Mesothelial cell of epicardium (in vitro differentiated cells): ENCODE measurements at places on chromosomes 2 and 18.

DNA sequence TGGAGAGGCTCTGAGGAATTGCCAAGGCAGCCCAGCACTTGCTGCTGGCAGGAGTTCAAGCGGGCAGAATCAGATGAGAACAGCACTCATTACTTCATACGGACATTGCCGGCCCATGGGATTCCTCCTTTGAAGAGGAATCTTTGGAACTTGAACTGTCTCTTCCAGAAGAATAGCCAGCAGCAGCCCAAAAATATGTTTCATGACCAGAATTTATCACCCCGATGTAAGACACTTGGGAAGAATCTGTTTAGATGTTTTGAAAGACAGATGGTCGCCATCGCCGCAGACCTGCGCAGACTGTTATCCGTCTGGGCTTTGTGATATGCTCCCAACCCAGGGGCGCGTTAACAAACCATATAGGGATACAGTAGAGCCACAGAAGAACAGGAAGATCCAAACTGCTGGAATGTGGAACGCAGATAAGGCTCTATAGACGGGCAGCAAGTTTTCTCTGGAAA is 3.7 kb upstream of the ADI1 start:
- DNase-seq: no peak

DNA sequence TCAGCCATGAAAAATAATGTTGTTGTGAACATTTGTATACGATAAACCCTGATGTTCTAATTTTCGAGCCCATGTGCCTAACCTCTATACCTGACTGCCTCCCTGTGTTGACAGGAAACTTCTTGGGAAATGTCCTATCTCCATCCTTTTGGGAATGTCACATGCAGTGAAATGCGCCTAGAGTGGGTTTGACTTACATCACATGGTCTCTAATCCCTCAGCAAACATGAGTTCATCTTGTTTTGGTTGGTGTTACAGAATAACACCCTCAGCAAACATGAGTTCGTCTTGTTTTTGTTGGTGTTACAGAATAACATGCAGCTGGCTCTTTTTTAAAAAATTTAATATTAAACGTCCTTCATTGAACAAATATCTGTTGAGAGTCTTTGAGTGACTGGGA is 4.3 kb upstream of the UGT1A6 start:
- no peak for DNase-seq

DNA sequence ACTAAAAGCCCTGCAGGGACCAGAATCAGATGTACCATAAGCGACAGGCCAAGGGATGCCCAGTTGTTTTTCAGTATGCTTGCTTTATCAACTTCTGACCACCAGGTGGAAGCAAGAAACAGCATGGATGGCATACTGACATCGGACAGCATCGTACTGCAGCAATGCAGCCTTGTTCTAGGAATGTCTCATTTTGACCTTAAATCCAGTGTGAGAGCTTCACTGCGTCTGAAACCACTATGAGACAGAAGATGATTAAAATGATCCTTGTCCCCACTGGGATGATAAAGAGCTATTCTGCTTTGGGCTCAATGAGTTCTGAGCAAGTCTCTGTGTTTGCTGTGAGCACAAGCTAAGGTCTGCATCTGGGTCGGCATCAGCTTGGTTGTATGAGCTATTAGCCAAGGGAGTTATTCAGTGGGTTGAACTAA is 54.3 kb downstream of the CDK15 start:
- DNase-seq: no peak

DNA sequence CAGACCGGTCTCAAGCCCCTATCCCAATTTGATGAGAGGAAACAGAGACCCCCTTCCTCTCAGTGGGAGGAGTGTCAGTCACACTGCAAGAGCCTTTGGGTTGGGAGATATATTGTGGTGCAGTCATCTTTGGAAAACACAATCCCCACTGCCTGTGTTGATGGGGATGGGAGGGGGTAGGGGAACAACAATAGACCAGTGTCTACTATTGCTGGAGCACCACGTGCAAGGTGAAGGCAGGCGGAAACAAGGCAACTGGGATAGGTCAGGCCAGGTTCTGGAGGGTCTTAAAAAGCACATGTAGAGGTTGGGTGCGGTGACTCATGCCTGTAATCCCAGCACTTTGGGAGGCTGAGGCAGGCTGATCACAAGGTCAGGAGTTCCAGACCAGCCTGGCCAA is 127.9 kb downstream of the ZFP36L2 start:
- no peak for DNase-seq

- no peak for DNase-seq
Observed at GRCh38 chr2:219459460-219460311, 25.0 kb downstream of the SPEG start.

DNA sequence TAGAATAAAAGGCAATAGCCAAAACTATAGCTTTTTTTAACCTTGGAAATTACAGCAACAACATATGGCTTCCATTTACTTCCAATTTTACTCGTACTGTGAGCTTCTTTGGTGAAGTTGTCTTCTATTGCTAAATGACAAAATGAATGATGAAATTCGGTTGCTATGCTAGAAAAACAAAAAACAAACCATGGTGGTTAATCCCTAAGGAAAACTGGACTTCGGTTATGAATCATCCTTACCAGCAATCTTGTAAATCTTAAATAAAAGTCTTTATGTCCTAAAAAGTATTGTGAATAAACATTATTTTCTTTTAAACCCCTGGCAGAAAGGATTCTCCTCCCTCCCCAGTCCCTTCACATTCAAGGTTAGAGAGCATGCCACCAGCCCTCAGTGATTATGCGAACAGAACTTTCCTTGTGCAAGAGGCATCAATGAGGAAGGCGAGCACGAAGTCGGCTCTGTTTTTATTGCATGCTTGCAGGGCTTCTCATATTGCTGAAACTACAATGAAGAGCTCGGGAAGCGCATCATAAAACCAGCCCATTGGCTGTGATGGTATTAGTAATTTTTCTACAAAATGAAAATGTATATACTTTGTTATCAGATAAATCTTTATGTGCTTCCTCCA is 62.9 kb downstream of the ZNF521 start:
- no peak for DNase-seq

- no peak for DNase-seq
Observed at GRCh38 chr2:190678444-190679162, 29.7 kb downstream of the NAB1 start.

GRCh38 chr18:10519999-10520935 is 5.6 kb upstream of the NAPG start:
- DNase-seq: peak; percentile 54

- no peak for DNase-seq
Observed at GRCh38 chr2:69797836-69798289, 31.6 kb upstream of the GMCL1 start.

- peak; percentile 47 for DNase-seq
Observed at GRCh38 chr18:76496194-76496890, 1.3 kb upstream of the ZNF516 start.

DNA sequence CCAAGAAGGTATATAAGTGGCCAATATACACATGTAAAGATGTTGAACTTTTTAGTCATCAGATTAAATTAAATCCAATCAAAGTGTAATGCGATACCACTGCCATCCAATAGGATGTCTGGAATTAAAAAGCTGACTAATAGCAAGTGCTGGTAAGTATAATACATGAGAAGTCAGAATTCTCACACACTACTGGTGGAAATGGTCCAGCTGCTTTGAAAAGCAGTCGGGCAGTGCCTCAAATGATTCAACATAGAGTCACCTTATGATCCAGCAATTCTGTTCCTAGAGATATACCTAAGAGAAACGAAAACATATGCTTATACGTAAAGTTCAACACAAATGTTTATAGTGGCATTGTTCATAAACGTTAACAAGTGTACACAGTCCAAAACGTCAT is 124.1 kb upstream of the MYT1L start:
- DNase-seq: no peak

DNA sequence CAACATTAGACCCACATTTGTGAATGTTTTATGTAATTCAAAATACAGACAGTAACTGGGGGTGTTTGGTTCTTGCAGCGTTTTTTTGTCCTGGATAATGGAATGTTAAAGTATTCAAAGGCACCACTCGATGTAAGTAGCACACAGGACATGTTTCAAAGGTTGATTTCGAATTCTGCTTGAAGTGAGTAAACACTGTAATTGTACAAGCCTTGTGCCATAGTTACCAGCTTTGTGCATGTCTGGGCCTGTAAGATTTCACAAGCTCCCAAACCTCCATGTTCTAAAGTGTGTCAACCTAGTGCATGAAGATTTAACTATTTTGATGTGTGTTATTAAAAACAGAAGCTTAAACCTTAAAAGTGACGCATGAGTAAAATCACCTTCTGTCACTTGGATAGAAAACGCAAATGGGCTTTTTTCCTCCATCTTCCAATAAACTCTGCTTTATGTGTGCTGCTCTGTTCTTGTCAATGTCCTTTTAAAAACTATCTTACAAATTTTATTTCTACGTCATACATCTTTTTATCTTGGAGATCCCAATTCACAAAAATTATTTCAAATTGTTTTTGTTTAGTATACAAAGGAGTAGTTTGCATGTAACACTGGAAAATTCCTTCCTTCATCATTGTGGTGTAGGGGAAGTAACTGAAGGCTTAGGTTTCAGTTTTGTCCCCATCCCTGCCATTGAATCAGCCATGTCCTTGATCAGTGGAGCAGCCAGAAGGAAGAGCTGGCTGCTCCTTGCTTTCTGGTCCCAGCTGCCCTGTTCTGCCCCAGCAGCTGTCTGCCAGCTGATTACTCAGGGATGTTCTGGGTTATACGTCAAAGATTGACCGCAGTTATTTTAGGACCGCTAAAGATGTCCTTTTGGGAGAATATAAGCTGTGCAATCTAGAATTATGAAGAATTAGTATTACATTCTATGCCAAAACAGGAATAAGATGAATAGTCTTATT is 119.2 kb downstream of the PRKRA start:
- DNase-seq: no peak

GRCh38 chr2:205865905-205866441 is 183.7 kb downstream of the NRP2 start:
- DNase-seq: no peak

DNA sequence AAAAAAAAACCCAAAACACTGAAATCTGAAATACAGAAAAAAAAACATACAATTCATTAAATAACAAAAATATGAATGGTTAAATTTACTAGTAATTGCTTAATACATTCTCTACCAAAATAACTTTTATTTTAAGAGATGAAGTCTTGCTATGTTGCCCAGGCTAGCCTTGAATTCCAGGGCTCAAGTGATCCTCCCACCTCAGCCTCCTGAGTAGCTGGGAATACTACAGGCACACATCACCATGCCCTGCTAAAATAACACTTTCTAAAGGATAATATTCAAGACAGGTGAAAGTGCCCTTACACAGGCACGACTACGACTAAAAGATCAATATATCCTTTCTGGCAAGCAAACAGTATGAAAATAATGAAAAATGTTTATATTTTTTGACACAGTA is 9.5 kb downstream of the USP34 start:
- DNase-seq: no peak

DNA sequence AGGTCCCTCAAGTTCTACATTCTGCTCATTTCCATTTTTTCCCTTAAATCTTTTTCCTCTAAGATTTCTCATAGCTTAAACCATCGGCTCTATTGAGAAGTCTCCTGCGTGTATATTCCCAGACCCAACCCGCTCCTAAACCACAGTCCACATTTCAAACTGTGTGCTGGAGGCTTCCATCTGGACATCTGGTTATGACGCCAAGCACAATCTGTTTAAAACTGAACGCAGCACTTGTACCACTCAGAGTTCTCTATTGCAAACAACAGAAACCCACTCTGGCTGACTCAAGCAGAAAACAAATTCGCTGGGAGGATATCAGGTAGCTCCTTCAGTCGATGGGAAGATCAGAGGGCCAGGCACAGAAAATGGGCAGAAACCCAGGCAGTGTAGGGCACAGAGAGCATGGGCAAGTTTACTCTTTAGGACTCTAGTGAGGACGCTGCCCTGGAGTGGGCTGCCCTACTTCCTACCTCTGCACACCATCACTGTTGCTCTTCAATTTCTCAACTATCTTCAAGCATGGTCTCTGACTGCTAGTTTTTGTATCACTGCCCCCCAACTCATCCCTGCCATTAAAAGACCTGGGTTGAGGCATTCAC is 5.6 kb upstream of the EML4 start:
- DNase-seq: no peak

GRCh38 chr2:188196343-188197008 is 95.2 kb upstream of the GULP1 start:
- no peak for DNase-seq

DNA sequence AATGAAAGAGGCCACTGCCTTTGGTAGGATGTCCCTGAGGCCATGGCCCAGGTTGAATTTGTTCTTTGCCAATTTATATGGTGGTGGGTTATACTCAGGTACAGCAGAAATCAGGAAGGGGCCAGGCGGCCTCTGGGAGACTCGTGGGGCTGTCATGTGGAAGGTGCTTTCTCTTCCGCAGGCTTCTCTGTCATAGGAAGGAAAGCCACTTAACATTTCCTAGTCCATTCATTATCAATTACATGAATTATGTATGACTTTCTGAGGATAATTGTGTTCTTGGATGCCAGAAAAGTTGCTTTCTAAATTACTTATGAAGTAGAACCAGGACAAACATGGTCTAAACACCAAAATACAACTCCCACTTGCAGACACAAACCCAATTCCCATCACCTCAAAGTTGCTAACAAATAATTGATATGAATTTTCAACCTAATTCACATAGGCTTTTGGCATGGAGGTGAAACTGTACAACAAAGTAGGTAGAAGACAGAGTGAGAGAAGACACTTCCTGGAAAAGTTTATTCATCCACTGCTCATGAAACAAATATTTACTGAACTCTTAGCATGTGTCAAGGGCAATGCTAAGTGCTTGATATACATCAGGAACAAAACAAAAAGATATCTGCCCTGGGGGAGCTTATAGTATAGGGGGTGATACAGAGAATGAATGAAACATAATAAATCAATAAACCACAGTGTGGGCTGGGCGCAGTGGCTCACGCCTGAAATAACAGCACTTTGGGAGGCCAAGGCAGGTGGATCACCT is 50.5 kb upstream of the CHMP1B start:
- no peak for DNase-seq

GRCh38 chr18:57768537-57769326 is 34.4 kb downstream of the ATP8B1 start:
- no peak for DNase-seq

DNA sequence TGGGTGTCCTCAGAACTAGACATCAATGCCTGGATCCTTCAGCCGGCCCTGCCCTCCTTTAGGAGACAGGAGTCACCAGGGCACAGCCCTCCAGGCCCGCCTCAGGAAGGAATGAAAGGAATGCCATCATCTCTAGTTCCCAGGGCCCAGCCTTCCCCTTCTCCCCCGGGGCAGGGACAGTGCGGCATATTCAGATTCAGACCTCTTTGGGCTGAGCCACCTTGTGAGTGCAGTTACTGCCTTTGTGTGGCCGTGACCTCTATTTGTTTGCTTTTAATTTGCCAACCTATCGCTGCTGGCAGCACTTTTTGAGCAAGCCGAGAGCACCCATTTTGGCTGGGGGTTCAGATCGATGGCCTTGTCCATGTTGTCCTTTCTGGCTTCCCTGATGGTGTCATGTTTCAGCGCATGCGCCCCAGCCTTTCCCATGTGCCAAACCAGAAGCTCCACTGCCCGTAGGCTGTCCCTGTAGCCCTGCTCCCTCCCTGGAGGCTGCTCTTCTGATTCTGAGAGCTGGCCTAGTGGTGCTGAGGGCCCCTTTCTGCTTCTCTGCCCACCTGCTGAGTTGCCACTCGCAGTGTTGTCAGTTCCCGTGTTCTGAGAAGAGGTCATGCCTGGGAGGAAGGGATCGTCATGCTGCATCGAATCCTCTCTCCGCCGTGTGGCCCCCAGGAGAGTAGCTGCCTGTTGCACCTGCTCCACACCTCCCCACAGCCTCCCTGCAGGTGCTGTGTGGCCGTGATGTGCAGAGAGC is 10.9 kb downstream of the ANKRD23 start:
- DNase-seq: peak; percentile 76

- DNase-seq: no peak
Observed at GRCh38 chr2:29981402-29981801, 60.0 kb upstream of the ALK start.

GRCh38 chr2:3141696-3142095 is 235.9 kb downstream of the EIPR1 start:
- no peak for DNase-seq
